NCI-H524 treated with DMSO at 0.1 percent for 48 hours (cell line): ENCODE measurements at places on chromosomes 3 and 15.

DNA sequence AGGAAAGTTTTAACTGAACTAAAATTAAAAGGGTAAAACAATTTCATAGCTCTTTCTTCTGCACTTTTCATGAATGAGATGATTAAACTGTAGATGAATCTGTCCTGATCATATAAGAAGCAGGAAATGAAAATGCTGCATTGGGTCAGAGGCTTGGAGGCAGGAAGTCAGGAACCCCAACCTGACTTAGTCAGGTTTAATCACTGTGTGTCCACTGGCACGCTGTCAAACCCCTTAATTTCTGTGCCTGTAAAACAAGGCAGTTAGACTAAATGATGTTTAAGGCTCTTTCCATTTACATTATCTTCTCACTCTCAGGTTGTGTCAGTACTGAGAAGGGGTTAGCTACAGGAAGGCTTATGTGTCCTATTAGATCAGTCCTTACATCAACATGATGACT is 193.3 kb upstream of the TTC14 start:
- DNase-seq: no peak

DNA sequence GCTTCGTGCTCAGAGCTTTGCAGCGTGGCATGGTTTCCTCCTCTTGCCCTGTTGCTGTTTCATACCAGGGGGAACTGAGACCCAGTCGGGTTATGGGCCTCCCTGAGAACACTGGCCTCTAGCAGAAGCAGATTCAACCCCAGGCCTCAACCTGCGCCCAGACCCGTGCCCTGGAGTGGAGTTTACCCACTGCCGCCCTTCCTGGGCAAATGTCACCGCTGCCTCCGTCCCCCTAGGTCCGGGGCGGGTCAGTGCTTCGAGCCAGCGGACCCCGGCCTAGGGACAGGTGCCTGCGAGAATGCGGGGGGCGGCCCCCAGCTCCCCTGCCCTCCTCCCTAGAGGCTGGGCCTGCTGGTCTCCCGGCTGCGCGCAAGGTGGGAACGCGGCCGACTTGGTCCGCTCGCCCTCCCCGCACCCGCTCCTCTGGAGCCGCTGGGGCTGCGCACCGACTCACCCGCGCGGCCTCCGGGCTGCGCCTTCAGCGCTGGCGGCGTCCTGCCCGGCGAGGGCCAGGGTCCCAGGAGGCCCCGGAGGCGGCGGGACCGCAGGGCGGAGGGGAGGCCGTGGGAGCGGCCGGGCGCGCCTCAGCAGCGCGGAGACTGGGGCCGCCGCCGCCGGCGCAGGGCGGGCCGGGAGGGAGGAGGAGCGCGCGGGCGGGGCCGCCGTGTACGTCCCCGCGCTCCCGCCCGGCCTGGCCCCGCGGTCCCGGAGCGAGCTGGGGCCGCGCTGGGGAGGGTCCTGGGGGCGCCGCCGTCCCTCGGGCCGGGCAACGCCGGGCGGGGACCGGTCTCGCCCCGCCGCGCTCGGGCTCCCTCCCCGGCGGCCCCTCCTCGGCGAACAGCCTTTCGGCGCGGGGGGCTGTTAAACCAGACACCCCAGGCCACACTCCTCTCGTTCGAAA is at the start of gene PIGZ:
Gene PIGZ, minus strand, starts transcription at position 601 of the 901 bp plus-strand sequence. CDS start 16,802 bp downstream, outside the sequence.
- no peak for DNase-seq

GRCh38 chr3:161401389-161401788 is 30.1 kb upstream of the SPTSSB start:
- DNase-seq: no peak

- DNase-seq: no peak
These were observed 229.7 kb upstream of the ICE2 start for GRCh38 chr15:60708684-60709083.

GRCh38 chr3:111244760-111245159 is 173.1 kb downstream of the NECTIN3 start:
- no peak for DNase-seq

- no peak for DNase-seq
These were observed 298.2 kb downstream of the KBTBD8 start for GRCh38 chr3:67296039-67296892.

- DNase-seq: no peak
These were observed 17.9 kb downstream of the NR2F2 start for GRCh38 chr15:96348112-96349027.
